ENCODE measurements at places on chromosomes 16 and 17.

GRCh38 chr17:33267271-33267790, 25.8 kb downstream of the ASIC2 start:
- no peak for DNase-seq

- DNase-seq: no peak
Measured at GRCh38 chr17:696369-696768, 18.3 kb downstream of the VPS53 start.

GRCh38 chr17:60601447-60602384, 1.7 kb downstream of the PPM1D start:
- no peak for DNase-seq

DNA sequence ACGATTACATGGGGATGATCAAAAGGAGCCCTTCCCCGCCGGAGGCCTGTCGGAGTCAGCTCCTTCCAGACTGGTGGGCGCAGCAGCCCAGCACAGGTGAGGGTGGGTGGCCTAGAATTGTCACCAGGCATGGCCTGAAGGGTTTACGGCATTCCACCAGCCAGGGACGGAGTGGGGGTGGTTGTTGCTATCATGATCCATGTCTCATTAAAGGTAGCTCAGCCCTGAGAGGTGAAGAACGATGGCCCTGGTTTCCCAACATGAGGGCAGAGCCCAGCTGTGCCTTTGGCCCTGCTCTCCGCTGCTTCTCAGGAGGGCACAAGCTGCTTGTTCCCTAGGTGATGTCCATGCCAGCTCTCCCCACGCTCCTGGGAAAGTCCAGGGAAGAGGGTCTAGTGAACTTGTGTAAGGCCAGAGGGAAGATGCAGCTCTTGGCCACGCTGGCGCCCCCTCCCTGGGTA, 14.2 kb downstream of the IRF8 start:
- no peak for DNase-seq

DNA sequence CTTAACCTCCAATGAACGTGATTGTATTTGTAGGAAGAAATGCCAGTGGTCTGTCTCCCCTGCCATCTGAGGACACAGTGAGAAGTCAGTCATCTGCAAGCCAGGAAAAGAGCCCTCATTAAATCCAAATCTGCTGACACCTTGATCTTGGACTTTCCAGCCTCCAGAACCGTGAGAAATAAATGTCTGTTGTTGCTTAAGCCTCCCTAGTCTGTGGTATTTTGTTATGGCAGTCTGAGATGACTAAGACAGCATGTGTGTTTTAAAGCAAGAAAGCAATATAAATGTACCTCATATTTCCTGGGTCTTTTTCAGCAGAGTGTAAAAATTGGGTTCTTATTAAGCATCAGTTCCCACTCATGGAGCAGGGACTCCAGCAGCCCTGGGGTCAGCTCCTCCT, 177.9 kb upstream of the NLRP1 start:
- DNase-seq: no peak

- DNase-seq: no peak
Measured at GRCh38 chr16:11104168-11105037, 151.6 kb downstream of the SOCS1 start.

DNA sequence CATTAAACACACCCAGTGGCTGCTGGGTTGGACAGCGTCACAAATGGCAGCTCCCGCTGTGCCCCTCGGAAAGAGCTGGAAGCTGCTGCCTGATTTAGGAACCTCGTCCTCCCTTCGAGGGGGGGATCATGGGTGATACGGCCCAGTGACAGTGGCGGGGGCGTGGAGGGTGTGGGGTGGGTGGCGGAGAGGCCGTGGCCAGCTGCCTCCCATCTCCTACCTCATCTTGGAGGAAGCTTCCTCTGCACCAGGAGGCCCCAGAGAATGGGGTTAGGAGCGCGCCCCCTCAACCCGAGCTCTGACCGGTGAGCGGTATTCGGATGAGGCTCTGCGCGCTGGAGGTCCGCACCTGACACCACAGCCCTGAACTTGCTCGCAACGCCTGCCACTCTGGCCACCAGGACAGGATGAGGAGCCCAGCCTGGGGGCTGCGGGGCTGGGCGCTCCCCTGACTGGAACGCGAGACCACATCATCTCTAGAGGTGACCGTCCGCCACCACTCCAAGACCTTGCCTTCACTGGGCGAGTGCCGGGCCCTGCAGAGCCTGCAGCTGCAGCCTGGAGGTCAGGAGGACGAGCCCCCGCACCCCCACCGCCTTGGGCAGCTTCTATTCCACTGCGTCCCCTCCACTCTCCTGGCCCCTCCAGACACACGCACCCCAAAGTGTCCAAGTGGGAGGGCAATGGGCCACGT, 80.9 kb downstream of the KLHDC4 start:
- no peak for DNase-seq

- no peak for DNase-seq
Measured at GRCh38 chr17:49822829-49823228, 25.0 kb downstream of the TAC4 start.

DNA sequence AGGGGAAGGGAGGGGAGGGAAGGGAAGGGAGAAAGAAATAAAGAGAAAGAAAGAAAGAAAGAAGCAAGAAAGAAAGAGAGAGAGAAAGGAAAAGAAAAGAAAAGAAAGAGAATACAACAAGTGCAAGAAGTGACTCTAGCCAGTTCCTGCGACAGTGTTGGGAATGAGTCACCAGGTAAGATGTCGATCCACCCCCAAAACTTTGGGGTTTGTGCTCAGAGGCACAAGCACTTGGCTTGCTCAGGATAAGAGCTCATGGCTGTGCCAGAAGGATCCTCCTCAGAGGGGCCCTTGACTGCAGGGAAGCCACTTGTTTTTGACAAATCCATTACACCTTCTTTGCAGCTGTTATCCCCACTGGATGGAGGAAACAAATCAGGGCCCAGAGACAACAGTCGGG, 137.7 kb downstream of the TMEM132E start:
- no peak for DNase-seq

DNA sequence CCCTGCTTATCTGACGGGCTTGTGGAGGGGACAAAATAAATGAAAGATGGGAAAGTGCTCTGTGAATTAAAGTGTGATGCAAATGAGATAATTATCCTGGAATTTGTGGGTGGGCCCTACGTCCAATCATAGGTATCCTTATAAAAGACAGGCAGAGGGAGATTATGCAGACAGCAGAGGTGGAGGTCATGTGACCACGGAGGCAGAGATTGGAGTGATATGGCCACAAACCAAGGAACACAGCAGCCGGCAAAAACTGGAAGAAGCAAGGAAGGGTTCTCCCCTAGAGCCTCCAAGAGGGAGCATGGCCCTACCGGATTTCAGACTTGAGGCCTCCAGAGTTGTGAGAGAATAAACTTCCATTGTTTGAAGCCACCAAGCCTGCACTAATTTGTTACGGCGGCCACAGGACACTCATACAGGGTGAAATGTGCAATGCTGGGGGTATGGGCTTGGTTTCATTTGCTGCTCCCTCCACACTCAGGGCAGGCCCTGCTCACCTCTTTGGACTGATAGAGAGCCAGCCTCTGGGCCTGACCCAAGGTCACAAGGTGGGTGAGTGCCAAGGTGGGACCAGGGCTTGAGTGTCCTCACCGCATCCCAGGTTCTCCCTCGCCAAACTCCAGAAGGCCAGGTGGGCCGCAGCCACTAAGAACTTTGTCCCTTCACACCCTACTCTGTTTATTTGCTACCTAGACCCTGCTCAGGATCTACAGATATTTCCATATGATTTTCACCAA, 149.6 kb upstream of the TNRC6C start:
- DNase-seq: no peak

DNA sequence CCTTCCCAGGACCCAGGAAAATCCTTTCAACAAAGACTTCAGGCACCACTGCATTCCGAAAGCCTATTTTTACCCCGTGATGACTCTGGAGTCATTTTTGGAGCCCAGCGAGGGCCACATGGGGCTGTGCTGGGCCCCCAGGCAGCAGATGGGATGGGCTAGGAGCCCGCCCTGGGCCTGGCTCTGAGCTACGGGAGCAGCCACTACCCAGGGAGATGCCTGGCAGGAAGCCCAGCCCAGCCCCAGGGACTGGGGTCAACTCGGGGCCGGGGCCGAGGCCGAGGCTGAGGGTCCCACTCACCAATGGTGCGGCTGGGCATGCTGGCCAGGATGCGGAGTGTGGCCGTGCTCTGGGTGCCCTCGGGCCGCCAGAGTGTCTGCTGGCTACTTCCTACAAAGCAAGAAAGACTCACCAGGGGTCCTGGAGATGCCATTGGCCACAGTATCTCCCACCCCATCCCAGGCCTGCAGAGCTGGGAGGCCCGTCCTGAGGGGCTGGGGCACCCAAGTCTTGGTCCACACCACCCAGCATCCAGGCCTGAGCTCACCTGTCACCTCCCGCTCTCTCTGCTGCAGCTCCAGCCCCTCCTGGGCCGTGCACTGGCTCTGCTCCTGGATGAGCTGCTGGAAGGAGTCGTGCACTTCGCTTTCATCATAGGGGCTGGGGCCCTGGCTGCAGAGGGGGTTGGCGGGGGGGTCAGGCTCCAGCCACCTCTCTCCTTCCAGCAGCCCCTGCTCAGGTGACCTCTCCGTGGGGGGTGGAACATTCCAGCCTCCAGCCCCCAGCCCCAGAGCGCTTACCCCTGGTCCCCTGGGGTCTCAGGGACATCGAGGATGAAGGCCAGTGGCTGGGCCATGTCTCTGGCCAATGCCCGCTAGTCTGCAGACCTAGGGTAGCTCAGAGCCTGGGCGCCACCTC, 2.3 kb downstream of the TMC6 start:
- no peak for DNase-seq

DNA sequence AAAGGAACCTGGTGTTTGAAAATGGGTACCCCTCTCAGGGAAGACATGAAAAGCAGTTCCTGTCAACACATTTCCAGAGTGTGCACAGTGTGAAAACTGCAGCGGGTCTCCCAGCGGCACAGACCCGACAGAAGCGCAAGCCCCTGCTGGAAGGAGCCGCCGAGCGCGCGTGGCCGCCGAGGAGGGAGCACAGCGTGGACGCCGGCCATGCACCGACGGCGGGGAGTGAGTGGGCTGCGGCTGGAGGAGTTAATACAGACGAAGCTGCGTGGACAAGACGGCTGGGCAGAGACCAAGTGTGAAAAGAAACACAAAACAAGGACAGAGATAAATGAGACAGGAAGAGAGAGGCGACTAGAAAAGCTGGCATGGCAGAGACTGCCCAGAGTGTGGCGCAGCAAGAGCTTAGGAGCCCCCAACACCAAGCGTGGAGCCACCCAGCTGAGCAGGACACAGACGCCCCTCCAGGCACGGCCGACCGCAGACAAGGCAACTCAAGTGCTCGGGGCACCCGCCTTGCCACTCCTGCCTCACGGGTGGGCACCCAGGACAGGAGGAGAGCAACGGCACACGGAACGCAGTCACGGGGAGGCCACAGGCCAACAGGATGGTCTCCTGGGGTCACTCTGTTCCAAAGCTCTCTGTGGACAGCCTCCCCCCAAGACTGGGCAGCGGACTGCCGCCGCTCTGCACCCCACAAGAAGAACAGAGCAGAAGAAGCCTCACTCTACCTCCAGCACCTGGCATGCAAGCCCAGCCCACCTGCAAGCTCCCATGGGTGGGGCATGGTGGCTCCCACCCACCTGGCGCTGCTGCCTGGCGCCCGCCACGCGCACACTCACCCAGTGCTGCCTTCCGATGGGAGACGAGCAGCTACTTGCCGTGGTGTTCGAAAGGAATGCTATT, 16.5 kb downstream of the SLC16A3 start:
- no peak for DNase-seq

GRCh38 chr17:61970030-61970429, 42.2 kb upstream of the INTS2 start:
- DNase-seq: no peak

- DNase-seq: no peak
Measured at GRCh38 chr17:5823219-5823618, 238.9 kb upstream of the NLRP1 start.

DNA sequence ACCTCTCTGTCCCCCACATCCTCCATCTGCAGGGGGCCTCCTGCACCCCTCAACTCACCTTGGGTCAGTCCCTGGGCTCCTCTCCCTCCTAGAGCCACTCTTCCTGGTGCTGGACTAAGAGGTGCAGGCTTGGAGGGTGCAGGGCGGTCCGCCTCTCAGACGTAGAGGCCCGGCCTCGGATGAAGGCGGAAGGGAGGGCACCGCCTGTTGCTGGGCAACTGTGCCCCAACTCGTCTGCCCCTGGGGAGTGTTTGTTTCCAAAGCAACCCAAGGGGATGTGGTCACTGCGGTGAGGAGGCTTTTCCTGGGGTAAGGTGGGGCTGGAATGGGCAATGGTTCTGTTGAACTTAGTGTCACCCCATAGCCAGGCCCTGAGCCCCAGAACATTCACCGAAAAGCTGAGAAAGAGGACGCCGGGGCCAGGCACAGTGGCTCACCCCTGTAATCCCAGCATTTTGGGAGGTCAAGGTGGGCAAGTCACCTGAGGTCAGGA, at the start of gene C16orf54:
TSS of gene C16orf54 (minus strand) at position 138 of the 493 bp plus-strand sequence. CDS start 1,039 bp downstream, outside the sequence.
- DNase-seq: peak; percentile 85

DNA sequence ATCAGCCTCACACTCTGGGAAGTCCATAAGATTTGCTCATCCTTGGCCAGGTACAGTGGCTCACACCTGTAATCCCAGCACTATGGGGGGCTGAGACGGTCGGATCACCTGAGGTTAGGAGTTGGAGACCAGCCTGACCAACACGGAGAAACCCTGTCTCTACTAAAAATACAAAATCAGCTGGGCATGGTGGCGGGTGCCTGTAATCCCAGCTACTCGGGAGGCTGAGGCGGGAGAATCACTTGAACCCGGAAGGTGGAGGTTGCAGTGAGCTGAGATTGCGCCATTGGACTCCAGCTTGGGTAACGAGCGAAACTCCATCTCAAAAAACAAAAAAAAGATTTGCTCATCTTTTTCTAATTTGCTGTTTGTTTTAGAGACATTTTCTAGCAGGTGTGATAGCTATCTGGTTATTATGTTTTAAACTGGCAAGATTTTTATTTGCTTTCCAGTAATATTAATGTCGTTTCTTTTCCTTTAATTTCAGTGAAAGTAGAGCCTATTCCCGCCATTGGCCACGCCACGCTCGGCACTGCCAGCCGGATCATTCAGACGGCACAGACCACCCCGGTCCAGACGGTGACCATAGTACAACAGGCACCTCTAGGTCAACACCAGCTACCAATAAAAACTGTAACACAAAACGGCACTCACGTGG, 61.5 kb downstream of the WDR45B start:
- no peak for DNase-seq

GRCh38 chr16:85524630-85525419, 88.3 kb upstream of the GSE1 start:
- no peak for DNase-seq

GRCh38 chr16:59950431-59950830, 1216.3 kb upstream of the GOT2 start:
- DNase-seq: no peak

- DNase-seq: no peak
Measured at GRCh38 chr17:80110927-80111701, 9.7 kb downstream of the GAA start.

- no peak for DNase-seq
Measured at GRCh38 chr16:73778887-73779286, 517.7 kb upstream of the PSMD7 start.
